ENCODE measurements at places on chromosomes 11 and 22.

GRCh38 chr11:116454020-116454645 lies 318.7 kb downstream of the BUD13 start:
- DNase-seq, result no peak

DNA sequence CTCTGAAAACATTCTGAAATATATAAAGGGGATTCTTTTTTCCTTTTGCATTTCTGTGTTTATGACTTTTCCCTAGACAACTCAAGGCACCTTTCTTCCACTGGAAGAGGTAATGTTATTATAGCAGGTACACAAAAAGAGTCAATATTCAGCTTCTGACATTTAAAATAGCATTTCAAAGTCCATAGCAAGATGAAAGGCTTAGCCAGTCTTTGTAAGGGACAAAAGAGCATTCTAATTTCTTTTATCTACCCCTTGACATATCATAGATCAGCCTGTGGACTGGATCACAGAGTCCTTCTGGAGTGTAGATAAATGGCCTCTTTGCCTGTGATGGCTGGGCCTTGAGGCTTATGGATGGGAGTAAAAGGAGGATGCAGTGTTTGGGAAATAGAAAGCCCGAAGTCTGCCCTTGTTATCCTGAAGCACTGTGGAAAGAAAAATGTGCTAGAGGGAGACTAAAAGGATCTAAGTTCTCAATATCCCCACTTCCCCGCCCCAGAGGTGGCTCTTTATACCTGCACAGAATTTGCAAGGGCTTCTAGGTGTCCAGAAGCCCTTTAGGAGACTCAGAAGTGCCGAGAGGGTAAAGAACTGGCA lies 1.6 kb upstream of the HEPACAM start:
- no peak for DNase-seq

DNA sequence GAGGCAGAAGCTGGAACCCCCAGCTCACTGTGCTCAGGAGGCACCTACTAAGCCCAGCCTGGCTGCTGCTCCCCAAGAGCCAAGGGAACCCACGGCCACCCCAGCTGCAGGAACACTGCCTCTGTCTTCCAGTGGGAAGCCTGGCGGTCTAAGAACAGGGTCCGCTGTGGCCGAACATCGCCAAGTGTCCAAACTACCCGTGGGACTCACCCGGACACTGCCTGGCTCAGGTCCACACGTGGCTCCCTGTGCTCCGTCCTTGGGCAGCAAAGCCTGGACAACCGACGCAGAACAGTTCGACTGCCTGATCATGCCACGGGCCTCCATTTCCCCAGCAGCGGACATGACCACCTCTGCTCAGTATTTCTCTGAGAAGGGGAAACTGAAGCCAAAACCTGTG lies 747.0 kb downstream of the BRD1 start:
- no peak for DNase-seq

- no peak for DNase-seq
These were observed 69.5 kb downstream of the ARHGAP42 start for GRCh38 chr11:100756559-100756958.

DNA sequence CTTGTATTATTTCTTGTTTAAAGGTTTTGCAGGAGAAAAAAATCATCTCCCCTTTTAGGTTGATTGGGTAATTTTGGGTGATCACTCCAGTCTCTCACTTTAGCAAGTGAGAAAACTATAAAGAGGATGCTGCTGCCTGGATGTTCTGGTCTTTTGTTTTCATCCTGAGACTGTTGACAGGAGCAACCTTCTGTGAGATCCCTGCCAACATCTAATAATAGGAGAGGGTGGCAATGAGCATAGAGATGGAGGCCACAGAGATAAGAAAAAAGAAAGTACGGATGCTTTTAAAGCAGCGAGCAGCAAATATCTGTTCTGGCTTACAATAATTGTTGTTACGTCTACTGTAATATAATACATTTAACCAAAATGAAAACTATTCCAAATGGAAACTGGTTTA lies 293.6 kb upstream of the MTNR1B start:
- DNase-seq, result no peak

- DNase-seq, result no peak
These were observed 593.4 kb upstream of the ARHGAP42 start for GRCh38 chr11:100093698-100094097.

- no peak for DNase-seq
These were observed 87.1 kb downstream of the ABTB2 start for GRCh38 chr11:34270711-34271110.

All from stimulated activated CD4-positive, alpha-beta T cell treated with anti-CD3 and anti-CD28 coated beads, Interleukin-2, amount 100 ng/mL, for 24 hours (primary cell).